Fibroblast of the aortic adventitia (primary cell): ENCODE measurements at places on chromosomes 5 and 9. TPM values are rescaled to one million over a fixed set of nuclear protein-coding genes. Genes with fewer than 3 reads are reported as not detected.

The ENTPD2 gene
- total RNA-seq: 0.09 TPM in 1 of 2 replicates, not detected in the other

The F2RL2 gene
- 9.8 and 18.6 TPM in 2 replicates for total RNA-seq

The GAS1 gene
- total RNA-seq: 25.0 and 107 TPM in 2 replicates

The TNFAIP8 gene
- total RNA-seq: 13.4 and 33.3 TPM in 2 replicates

The FOXI1 gene
- not detected in 2 replicates for total RNA-seq

The GPX8 gene
- 79.7 and 244 TPM in 2 replicates for total RNA-seq

The SPINK4 gene
- not detected in 2 replicates for total RNA-seq

The SOX30 gene
- 0.09 TPM in 1 of 2 replicates, not detected in the other for total RNA-seq

The PDCD1LG2 gene
- total RNA-seq: 4.1 and 10.9 TPM in 2 replicates

The MARVELD2 gene
- total RNA-seq: 0.63 and 0.65 TPM in 2 replicates

The AGXT2 gene
- total RNA-seq: not detected in 2 replicates

The WDR70 gene
- 24.6 and 79.1 TPM in 2 replicates for total RNA-seq

The FAM221B gene
- not detected in 2 replicates for total RNA-seq

The SLC45A2 gene
- total RNA-seq: 0.09 TPM in 1 of 2 replicates, not detected in the other

The PRRX2 gene
- total RNA-seq: 3.5 and 36.1 TPM in 2 replicates

The ARID3C gene
- total RNA-seq: 0.09 and 0.74 TPM in 2 replicates

The SNCB gene
- total RNA-seq: not detected in 2 replicates

The IL3 gene
- not detected in 2 replicates for total RNA-seq

The BTNL3 gene
- total RNA-seq: not detected in 2 replicates

The SPATA31C1 gene
- not detected in 2 replicates for total RNA-seq

The ZFP2 gene
- 0.36 and 2.7 TPM in 2 replicates for total RNA-seq

The RIC1 gene
- total RNA-seq: 28.8 and 37.8 TPM in 2 replicates

The PCDHA9 gene
- total RNA-seq: under 0.01 and 0.49 TPM in 2 replicates

The UBQLN1 gene
- total RNA-seq: 33.2 and 112 TPM in 2 replicates

The NFIB gene
- 107 and 111 TPM in 2 replicates for total RNA-seq

The ANXA2R gene
- 3.0 and 3.4 TPM in 2 replicates for total RNA-seq

The PRRC1 gene
- 49.2 and 79.5 TPM in 2 replicates for total RNA-seq

The ISCA1 gene
- 18.0 and 46.5 TPM in 2 replicates for total RNA-seq

The NLN gene
- 26.9 and 30.2 TPM in 2 replicates for total RNA-seq

The ZNF346 gene
- 17.9 and 26.7 TPM in 2 replicates for total RNA-seq

The IL33 gene
- 73.9 and 215 TPM in 2 replicates for total RNA-seq

The TIMD4 gene
- total RNA-seq: not detected in 2 replicates

The KIF20A gene
- total RNA-seq: 1.3 and 24.7 TPM in 2 replicates

The GFRA3 gene
- total RNA-seq: not detected in 2 replicates

The CCDC180 gene
- 4.2 and 27.2 TPM in 2 replicates for total RNA-seq

The CCDC112 gene
- total RNA-seq: 12.6 and 30.7 TPM in 2 replicates

The NTNG2 gene
- total RNA-seq: 1.1 and 2.4 TPM in 2 replicates

The HTR1A gene
- total RNA-seq: not detected in 2 replicates

The RUSC2 gene
- total RNA-seq: 19.2 and 32.9 TPM in 2 replicates

The CDKN2A gene
- 21.8 and 59.9 TPM in 2 replicates for total RNA-seq

The ADCY2 gene
- total RNA-seq: under 0.01 and 0.09 TPM in 2 replicates
